Left ventricle myocardium superior (tissue), 1 donor: ENCODE measurements at places on chromosomes 12 and 14. TPM values are rescaled to one million over a fixed set of nuclear protein-coding genes. Genes with fewer than 3 reads are reported as not detected.

DNA sequence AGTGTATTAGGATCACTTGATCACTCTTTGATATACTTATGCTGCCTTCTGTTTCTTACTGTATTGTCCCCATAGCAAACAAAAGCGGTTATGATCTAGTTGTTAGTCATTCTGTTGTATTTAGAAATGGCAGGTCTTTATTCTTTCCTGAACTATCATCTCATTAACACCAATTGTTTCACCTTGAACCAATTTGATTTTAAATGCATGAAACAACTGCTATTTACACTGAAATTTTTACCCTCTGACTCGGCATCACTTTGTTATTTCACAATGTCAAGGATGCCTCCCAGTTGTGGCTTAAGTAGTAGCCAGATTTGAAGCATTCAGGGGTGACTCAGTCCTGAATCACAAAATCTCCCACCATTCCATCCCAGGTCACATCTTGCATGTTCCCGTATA is 303.5 kb downstream of the EGLN3 start:
- no peak for DNase-seq

DNA sequence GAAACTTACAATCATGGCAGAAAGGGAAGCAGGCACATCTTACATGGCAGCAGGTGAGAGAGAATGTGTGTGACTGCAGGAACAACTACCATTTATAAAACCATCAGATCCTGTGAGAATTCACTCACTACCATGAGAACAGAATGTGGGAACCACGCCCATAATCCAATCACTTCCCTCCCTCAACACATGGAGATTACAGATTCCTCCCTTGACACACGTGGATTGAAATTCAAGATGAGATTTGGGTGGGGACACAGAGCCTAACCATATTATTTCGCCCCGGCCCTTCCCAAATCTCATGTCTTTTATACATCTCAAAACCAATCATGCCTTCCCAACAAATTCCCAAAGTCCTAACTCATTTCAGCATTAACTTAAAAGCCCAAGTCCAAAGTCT is 203.6 kb downstream of the C12orf75 start:
- no peak for DNase-seq

GRCh38 chr12:120134307-120134980 is 17.9 kb upstream of the RAB35 start:
- no peak for DNase-seq

The NT5DC3 gene
- total RNA-seq = 3.3 TPM

The KRT6A gene
- total RNA-seq = 0.27 TPM
